Dorsolateral prefrontal cortex (tissue), 122 donors: ENCODE measurements at places on chromosomes 11 and 22. TPM values are rescaled to one million over a fixed set of nuclear protein-coding genes. Genes with fewer than 3 reads are reported as not detected.

- DNase-seq, result no peak
Measured at GRCh38 chr11:129950101-129951091, 52.2 kb downstream of the PRDM10 start.

DNA sequence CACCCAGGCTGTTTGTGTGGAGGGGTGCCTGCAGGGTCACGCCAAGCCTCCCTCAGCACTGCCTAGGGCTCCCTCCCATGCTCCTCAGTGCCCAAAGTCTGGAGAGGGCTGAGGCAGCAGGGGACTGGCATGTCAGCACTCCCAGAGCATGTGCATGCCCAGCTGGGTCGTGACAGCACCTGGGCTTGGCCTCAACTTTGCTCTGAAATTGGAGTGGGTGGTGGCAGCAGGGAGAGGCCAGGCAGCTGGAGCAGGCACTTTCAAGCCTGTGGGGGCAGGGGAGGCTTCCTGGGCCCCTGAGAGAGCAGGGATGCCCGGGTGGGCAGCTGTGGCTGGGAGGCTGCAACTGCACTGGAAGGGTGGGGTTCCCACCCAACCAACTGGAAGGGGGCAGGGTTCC lies 35.6 kb upstream of the DDX10 start:
- no peak for DNase-seq

- DNase-seq, result no peak
Measured at GRCh38 chr22:31726692-31727091, 23.2 kb downstream of the PRR14L start.

FIBIN gene
- 7.4 TPM for total RNA-seq

LRRC4C gene
- total RNA-seq, result 85.8 TPM

TPBGL gene
- total RNA-seq, result 2.3 TPM
